Osteocyte (in vitro differentiated cells): ENCODE measurements at places on chromosomes 3 and 15. TPM values are rescaled to one million over a fixed set of nuclear protein-coding genes. Genes with fewer than 3 reads are reported as not detected.

- H3K4me3 ChIP-seq = no peak overlapping the region
- no peaks in the 10 kb centered on the region for H3K36me3 ChIP-seq
- H3K4me1 ChIP-seq = peaks cover 38% of the 10 kb centered on the region
- H3K27ac ChIP-seq = peak overlapping the region; percentile 50
Observed at GRCh38 chr3:146650691-146651442, 45.7 kb upstream of the PLSCR5 start.

DNA sequence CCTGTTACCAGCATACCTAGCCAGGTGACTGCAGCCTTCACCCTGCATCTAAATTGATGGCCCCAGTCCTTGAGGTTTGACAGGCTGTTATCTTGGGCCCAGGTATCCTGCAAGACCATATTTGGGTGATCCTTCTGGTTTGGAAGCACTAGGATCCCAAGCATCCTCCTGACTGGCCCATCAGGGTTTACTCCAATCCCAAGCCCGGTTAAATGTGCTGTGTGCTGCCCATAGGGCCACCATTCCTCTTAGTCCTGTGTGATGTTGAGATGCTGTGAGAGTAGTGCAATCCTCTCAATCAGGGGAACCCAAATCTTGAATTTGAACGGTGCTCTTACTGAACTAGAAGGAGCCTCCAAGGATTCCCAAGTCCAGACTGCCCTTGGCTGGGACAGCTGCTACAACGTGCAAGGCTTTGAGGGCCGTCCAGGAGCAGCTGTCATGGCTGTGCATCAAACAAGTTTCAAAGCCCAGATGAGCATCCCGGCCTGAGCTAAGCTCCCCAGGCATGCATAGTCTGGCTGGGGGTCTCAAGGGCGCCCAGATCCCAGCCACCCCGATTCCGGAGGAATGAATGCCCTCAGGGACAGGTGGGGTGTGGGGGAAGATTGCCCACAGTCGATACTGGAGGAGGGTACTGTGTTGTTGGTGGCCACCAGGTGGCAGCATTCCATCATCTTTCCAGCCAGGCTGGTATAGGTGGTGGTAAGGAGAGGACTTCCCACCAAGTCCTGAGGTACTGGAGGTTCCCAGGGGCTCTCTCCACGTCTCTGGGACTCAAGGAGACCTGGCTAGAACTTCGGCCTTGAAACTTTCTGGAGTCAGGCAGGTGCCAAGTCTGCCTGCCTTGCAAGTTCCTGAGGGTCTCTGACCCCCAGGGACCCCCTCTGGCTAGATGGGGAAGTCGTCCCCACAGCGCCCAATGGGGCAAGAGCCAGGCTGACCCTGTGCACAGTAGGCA, 32.6 kb downstream of the RBM5 start:
- no peak overlapping the region for H3K4me3 ChIP-seq
- no peak overlapping the region for H3K27ac ChIP-seq
- H3K36me3 ChIP-seq = peaks cover 25% of the 10 kb centered on the region

Gene ITIH1
- total RNA-seq = not detected in 2 replicates

Gene CCR8
- total RNA-seq = not detected in 2 replicates

Gene UROC1
- not detected in 2 replicates for total RNA-seq

Gene MYNN
- total RNA-seq = 16.7 and 17.2 TPM in 2 replicates

DNA sequence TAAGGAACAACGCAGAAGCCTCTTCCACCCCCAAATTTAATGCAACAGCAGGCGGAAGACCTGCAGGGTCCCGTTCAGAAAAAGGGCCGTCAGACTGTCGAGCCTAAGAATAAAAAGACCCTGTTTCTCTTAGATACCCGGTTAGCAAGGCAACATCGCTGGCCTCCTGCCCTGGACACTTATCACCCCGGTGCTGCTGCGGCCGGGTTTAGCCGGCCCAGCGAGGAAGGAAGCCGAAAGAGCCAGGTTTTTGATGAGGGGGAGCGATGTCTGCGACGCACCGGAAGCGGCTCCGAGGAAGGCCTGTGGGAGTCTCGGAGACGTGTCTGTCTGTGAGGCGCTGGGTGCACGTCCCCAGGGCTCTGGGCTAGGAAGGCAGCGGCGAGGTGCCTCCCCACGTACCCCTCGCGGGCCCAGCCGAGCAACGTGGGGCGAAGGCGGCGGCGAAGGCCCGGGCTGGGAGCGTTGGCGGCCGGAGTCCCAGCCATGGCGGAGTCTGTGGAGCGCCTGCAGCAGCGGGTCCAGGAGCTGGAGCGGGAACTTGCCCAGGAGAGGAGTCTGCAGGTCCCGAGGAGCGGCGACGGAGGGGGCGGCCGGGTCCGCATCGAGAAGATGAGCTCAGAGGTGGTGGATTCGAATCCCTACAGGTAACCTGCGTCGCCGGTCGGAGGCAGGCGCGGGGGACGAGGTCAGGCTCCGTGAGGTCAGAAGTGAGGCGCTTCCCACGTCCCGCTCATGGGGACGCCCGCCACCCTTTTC, at the start of gene UBA5:
TSS of gene UBA5 (plus strand) at position 278 of the 759 bp plus-strand sequence. CDS start at position 487, 209 bp downstream.
- H3K4me3 ChIP-seq = peak within 1 kb of the TSS; percentile 96
- H3K4me1 ChIP-seq = peaks cover 42% of the 10 kb centered on the region
- peak; percentile 87 for DNase-seq
- peak within 1 kb of the TSS; percentile 98 for H3K27ac ChIP-seq
- H3K36me3 ChIP-seq = peaks cover 5% of the 10 kb centered on the region

DNA sequence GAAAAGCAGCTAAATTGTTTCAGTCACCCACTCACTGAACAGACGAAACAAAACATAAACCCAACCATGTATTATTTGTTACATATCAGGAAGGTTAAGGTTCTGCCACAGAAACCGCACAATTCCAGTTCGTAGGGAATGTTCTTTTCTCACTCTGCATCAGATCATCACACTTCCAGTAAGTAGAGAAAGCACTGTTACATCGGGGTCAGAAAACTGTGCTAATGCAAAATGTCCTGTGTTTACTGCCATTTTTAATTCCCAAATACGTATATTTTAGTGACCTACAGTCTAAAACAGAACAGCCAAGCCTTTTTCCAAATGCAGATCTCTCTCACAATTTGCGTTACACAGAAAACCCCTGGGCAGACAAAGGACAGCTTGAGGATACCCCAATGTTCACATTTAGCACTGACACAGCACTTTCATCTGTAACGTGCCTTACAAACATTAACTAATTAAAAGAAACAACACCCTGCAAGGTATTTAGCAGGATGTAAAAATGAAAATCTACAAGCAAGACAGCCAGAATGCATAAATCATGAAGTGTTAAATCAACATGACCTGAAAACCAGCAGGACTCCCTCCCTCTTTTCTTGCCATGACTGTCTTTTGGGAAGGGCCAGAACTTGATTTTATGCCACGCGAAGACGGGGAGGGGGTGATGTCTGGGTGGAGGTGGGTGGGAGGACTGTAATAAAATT, 34.8 kb upstream of the SKIL start:
- peaks cover 27% of the 10 kb centered on the region for H3K4me1 ChIP-seq
- no peak for DNase-seq
- peak overlapping the region; percentile 24 for H3K4me3 ChIP-seq
- peak overlapping the region; percentile 83 for H3K27ac ChIP-seq
- H3K36me3 ChIP-seq = no peaks in the 10 kb centered on the region

DNA sequence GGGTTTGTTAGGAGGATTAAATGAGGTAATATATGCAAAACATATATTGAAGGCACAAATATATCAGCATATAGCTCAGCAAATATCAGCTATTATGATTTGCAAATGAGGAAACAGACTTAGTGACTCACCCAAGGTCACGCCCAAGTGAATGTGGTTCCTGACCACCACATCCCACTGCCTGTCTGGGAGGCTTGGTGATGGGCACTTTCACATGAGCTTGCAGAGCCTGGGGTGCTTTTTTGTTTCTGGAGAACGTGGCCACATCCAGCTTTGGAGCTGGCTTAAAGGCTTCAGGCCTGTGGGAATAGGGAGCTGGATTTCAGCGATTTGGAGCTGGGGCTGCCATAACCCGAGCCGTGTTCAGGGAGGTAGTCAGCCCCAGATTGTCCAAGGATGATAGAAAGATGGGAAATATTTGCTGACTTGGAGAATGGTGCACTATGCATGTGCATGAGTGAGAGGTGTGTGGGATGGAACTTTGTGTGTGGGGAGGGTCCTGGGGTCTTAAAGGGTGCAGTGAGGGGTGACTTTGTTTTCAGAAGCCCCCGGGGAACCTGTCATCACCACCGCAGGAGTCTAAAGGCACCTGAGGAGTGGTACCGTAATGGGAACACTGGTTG, 12.0 kb upstream of the FGD5 start:
- no peak for DNase-seq
- H3K27me3 ChIP-seq = peaks cover 58% of the 10 kb centered on the region
- no peak overlapping the region for H3K27ac ChIP-seq
- H3K4me1 ChIP-seq = peaks cover 3% of the 10 kb centered on the region
- no peaks in the 10 kb centered on the region for H3K36me3 ChIP-seq

Gene ZNF80
- total RNA-seq = not detected in 2 replicates

Gene LRRK1
- total RNA-seq = 10.8 and 16.3 TPM in 2 replicates

Gene CFAP100
- total RNA-seq = not detected in 2 replicates

Gene STT3B
- 98.7 and 111 TPM in 2 replicates for total RNA-seq

- H3K27ac ChIP-seq = no peak overlapping the region
- no peaks in the 10 kb centered on the region for H3K36me3 ChIP-seq
- H3K27me3 ChIP-seq = no peaks in the 10 kb centered on the region
- no peak for DNase-seq
- H3K4me3 ChIP-seq = no peak overlapping the region
Observed at GRCh38 chr3:65534805-65535204, 503.9 kb downstream of the MAGI1 start.

DNA sequence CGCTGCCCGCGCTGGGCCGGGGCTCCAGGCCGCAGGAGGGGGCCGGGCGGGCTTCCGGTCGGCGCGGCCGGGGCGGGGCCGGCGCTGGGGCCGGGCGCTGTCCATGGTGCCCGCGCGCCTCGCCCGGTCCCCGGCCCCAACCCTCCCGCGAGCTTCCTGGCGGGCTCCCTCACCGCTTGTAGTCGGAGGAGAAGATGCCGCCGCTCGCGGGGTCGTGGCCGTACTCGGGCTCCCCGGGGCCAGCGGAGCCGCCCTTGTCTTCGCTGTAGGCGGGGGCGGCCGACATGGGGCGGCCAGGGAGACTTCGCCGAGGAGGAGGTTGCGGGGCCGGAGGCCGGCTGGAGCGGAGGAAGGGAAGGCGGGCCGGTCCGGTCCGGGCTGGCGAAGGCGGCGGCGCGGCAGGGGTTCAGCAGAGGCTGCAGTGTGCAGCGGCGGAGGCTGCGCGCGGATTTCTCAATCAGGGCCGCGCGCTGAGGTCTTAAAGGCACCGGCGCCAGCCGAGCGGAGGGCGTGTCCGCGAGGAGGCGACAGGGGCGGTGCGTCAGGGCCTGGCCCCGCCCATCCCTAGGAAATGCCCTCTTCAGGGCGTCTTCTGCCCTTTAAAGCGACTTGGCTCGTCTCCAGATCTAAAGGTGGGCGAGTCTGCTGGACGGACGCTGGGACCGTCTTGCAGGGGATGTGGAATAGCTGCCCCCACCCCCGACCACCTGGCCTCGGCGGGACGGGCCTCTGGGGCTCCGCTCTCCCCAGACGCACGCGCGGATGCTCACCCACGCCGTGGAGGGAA, at the start of gene AP3B2:
TSS of gene AP3B2 (minus strand) at position 455 of the 787 bp plus-strand sequence. CDS start at position 286, 169 bp downstream.
- peak within 1 kb of the TSS; percentile 75 for H3K4me3 ChIP-seq
- H3K36me3 ChIP-seq = no peaks in the 10 kb centered on the region
- H3K4me1 ChIP-seq = no peaks in the 10 kb centered on the region
- no peaks in the 10 kb centered on the region for H3K27me3 ChIP-seq

DNA sequence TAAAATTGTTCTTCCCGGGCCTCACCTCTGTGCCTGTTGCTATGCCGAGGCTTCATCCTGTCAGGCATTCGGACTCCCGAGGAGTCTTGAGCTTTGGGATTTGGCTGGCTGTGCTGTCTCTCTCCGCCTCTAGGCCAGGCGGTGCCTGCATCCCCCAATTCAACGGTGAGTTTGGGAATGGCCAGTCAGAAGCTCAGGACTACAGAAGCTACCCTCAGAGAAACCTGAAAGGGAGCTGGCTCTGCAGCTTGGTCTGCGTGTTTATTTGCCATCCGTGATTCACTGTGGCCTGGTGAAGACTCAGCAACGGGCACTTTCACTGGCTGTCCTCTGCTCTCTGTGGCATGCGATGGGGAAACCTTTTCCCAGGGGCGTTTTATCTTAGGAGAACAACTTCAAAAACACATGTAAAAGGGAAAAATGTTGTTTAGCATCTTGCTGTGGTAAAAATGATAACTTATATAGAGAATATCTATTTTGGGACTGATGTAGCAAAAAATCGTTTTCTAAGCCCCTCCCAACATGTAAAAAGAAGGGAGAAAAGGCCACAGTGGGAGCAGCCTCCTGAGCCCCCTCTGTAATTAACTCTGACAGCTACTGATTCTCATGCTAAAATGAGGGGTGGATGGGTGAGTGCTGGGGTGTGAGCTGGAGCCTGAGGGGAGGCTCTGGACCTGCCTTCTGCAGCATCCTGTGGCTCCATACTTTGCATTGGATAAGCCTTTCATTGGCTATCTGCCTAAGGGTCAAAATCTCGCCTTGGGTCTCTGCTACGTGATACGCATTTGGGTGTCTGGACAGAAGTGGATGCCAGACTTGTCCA, 103.4 kb upstream of the KLHL25 start:
- H3K27ac ChIP-seq = no peak overlapping the region
- DNase-seq = no peak
- no peaks in the 10 kb centered on the region for H3K4me1 ChIP-seq
- peaks cover 18% of the 10 kb centered on the region for H3K27me3 ChIP-seq
- H3K36me3 ChIP-seq = no peaks in the 10 kb centered on the region

DNA sequence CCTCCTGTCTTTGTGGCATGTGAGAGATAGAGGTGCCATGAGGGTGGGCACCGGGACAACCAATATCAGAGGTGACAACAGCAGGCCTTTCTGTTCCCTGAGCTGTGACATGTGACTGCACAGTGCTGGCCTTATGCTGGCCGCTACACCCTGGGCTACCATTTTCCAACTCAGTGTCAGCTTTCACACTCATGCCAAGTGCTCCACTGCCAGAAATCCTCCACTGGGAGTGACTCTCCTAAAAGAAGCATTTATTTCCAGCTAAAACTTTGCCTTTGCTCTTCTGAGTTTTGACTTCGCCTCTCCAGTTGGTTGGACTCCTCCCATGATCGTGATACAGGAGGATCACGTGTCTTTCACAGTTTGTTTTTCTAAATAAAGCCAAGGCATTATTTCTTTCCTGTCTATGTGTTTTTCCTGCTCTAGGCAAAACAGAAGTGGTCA, 31.4 kb downstream of the CA12 start:
- peaks cover 3% of the 10 kb centered on the region for H3K27me3 ChIP-seq
- H3K36me3 ChIP-seq = no peaks in the 10 kb centered on the region
- no peak for DNase-seq
- H3K4me3 ChIP-seq = no peak overlapping the region
- no peak overlapping the region for H3K27ac ChIP-seq

DNA sequence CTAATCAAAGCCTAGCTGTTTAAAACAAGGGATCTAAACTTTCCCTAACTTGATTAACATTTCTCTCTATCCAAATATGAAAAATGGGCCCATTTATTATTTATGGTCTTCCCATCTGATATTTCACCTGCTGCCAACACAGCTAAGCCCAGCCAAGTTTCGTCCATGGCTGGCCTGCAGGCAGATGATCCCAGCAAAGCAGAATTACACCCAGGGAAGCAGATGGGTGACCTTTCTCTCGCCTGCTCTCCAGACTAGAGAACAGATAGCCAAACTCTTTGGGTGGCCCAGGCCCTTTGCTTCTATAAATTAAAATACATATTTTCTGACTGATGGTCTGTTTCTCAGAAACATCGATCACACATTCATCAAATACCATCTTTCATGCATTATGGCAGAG, 1038.8 kb downstream of the AGBL1 start:
- DNase-seq = no peak
- H3K4me3 ChIP-seq = no peak overlapping the region
- no peak overlapping the region for H3K27ac ChIP-seq
- no peaks in the 10 kb centered on the region for H3K27me3 ChIP-seq

GRCh38 chr3:197446700-197447056, 109.1 kb downstream of the BDH1 start:
- no peak overlapping the region for H3K27ac ChIP-seq
- no peaks in the 10 kb centered on the region for H3K36me3 ChIP-seq
- H3K27me3 ChIP-seq = peaks cover 2% of the 10 kb centered on the region
- H3K4me3 ChIP-seq = no peak overlapping the region
- no peak for DNase-seq

Gene IGDCC3
- total RNA-seq = 0.16 and 0.48 TPM in 2 replicates
